ENCODE measurements at places on chromosomes 3 and 15. TPM values are rescaled to one million over a fixed set of nuclear protein-coding genes. Genes with fewer than 3 reads are reported as not detected.

- DNase-seq: no peak
These were observed 55.1 kb downstream of the CD47 start for GRCh38 chr3:108035751-108036150.

- DNase-seq: no peak
These were observed 40.5 kb downstream of the STT3B start for GRCh38 chr3:31573036-31573779.

DNA sequence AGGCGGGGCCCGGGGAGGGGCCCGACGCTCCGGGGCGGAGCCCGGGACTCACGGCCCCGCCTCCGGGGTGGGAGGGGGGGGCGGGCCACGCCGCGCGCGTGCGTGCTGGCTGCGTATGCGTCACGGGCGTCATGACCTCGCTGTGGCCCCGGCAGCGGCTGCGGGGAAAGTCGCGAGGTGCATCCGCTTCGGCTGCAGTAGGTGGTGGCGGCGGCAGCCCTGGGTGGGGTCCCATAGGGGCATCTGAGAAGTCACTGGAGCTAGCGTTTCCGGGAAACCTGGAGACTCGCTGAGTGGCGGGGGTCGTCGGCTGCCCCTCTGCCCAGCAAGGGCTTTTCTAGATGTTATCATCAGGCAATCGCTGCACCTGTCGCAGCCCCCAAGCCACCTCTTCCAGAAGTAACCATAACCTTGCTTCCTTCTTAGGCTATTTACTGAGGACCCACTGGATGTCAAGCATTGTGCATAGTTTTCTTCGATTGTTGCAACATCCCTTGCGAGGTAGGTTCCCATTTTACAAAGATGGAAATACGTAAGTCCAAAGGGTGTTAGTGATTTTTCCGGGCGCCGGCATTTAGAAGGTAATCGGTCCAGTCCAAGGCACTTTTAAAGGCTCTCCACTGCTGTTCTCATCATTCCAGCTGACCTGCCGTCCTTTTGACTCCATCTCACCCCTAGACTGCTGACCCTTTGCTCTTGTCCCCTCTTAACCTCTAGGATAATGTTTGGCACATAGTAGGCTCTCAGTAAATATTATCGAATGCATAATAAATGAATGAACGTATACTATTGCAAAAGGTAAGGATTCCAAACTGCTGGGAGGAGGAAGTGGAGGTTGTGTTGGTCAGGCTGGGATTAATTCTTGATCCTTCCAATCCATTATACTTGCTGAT, at the start of gene GDPGP1:
TSS of gene GDPGP1 (plus strand) at position 114 of the 893 bp plus-strand sequence. CDS start 6,700 bp downstream, outside the sequence.
- DNase-seq: no peak

The MYO1E gene
- 182 TPM for total RNA-seq

The PPM1L gene
- 13.2 TPM for total RNA-seq

The SEMA3F gene
- 15.7 TPM for total RNA-seq

The ARHGAP31 gene
- total RNA-seq: 0.93 TPM

The ATP10A gene
- 0.02 TPM for total RNA-seq

The RGMA gene
- total RNA-seq: 5.5 TPM

The SLCO2A1 gene
- 0.52 TPM for total RNA-seq

Data from HCT116 (cell line).